ENCODE measurements at places on chromosomes 3 and 15.

- DNase-seq: no peak
Observed at GRCh38 chr15:60313906-60314305, 83.9 kb downstream of the ANXA2 start.

DNA sequence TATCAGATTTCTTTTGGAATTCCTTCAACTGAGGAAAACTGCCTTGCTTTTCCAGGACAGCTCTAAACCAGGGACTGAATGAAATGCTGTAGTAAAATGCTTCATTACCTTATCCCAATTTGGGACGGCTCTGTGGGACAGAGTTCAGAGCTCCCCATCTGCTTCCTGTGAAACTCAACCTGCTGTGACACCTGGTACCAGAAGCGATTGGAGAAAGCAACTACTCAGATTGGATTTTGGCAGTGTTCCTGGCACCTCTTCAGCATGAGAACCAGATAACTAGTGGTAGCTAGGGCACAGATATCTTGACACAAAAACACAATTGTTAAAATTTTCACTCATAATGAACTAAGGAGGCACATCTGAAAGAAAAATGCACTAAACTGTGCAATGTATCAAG is 539.1 kb downstream of the SI start:
- no peak for DNase-seq

DNA sequence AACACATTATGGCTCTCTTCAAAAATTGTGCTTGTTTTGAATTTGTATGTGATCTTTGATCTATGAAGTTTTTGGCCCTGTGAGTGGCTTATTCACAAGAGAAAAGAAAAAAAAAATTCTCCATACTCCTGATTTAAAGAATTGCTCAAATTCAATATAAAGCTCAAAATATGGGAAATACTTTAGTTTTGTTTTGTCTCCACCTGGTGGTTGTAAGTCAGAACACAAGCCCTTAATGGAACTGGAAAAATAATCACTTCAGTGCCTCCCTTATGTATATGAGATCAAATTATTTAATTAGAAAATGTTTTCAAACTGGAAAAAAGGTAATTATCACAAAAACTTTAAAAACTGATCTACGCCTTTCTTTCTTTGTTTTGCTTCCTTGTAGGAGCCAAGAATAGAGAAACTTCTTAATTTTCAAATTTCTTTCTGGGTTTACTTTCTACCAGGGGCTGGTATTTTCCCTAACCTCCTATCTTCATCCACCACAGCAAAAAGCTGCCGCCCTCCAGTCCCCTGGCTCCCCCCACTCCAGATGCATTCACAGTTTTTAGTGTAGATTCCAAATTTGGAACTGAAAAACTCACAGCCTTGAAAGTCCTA is 50.6 kb downstream of the SERP1 start:
- DNase-seq: peak; percentile 68

- DNase-seq: no peak
Observed at GRCh38 chr3:71010726-71011455, 572.6 kb downstream of the FOXP1 start.

DNA sequence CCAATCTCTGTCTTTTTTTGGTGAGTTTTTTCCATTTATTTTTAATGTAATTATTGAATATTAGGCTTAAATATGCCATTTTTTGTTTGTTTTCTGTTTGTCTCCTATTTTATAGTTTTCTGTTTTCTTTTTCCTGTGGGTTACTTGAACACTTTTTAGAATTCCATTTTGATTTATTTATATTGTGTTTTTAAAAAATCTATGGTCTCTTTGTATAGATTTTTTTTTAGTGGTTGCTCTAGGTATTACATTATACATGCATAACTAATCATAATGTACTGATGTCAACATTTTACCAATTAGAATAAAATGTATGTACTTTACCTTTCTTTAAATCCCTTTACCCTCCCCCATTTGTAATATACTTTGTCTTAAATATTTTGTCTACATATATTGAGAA is 56.2 kb downstream of the RASA2 start:
- DNase-seq: no peak

DNA sequence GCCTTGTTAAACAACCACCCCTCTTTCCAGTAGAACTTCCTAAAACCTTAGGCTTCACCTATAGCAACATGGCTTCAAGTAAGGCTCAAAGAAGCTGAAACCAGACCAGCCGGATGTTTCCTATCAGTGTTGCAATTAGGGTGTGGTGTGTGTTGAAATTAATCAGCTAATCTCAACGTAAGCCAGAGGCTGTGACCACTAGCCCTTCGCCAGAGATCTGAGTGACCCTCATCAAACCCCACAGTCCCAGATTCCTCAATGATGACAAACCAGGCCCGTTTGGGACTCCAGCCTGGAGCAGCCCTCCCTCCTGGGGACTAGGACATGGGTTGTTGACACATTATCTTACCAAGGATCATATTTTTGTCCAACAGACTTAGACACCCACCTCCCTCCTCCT is 27.3 kb downstream of the CYP11A1 start:
- peak; percentile 20 for DNase-seq

GRCh38 chr15:97316362-97316761 is 644.1 kb upstream of the ARRDC4 start:
- no peak for DNase-seq

GRCh38 chr3:137047240-137047639 is 89.5 kb downstream of the IL20RB start:
- no peak for DNase-seq

GRCh38 chr3:129398803-129399144 is 29.7 kb downstream of the EFCAB12 start:
- peak; percentile 45 for DNase-seq

GRCh38 chr3:100108464-100109079 is 5.7 kb downstream of the FILIP1L start:
- DNase-seq: no peak

DNA sequence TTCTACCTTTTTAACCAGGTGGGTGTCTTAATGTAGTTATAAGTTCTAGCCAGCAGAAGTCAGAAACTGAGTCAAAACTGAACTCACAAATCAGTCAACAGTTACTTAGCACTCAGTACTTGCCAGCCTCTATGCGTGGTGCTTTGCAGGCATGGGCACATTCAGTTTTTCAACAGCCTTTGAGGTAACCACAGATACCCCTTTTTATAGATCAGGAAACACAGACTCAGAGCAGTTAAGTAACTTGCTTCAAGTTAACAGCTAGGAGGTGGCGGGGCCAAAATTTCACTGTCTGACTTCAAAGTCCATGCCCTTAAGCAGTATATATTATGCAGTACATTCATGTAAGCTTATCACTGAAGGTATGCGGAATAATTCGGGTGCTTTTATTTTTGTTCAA is 139.4 kb downstream of the FHIT start:
- no peak for DNase-seq

DNA sequence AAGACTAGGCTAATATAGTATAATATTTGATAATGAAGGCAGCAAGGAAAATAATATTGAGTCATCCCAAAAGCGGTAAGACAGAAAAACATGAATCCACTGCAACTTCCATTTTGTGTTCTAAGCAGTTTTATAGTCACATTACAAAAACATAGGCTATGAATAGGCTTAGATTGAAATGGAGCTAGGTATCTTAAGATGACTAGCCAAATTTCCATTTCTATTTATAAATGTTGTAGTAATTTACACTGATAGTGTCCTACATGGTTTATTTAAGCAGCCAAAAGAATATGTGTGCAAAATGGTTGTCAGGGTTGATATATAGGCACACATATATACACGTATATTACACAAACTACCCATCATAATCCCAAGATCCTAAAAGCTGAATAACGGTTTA is 82.0 kb downstream of the VPS13C start:
- no peak for DNase-seq

DNA sequence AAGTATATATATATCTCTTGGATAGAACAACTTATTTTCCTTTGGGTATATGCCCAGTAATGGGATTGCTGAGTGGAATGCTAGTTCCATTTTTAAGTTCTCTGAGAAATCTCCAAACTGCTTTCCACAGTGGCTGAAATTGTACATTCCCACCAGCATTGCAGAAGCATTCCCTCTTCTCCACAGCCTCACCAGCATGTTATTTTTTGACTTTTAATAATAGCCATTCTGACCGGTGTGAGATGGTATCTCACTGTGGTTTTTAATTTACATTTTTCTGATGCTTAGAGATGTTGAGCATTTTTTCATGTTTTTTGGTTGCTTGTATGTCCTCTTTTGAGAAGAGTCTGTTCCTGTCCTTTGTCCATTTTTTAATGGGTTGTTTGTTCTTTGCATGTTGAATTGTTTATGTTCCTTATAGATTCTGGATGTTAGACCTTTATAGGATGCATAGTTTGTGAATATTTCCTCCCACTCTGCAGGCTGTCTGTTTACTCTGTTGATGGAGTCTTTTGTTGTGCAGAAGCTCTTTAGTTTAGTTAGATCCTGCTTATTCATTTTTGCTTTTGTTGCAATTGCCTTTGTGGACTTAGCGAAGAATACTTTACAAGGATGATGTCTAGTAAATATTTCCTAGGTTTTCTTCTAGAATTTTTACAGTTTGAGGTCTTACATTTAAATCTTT is 82.7 kb upstream of the NR2F2 start:
- peak; percentile 19 for DNase-seq

GRCh38 chr3:30455840-30456239 is 150.6 kb upstream of the TGFBR2 start:
- DNase-seq: no peak
